ENCODE measurements at places on chromosomes 7 and 10.
A peak's percentile ranks its signal among the peaks of the same experiment; 100 is the strongest.

DNA sequence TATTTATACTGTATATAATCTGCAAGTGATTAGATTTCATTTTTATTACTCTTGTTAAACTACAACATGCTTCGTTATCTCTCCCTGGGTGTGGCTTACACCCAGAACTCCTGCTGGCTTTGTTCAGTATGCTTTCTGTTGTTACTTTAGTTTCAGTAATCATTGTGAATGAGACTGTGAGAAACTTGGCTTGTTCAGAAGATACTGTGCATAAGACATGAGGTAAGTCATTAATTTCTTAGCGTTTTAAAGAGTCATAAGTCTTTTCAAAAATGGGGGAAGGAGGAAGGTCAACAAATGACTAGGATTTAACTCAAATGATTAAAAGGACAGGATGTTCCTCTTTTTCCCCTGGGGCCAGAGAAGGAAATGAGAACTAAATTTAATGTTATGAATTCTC lies 11.6 kb upstream of the ADD3 start:
- DNase-seq, result peak; percentile 46

DNA sequence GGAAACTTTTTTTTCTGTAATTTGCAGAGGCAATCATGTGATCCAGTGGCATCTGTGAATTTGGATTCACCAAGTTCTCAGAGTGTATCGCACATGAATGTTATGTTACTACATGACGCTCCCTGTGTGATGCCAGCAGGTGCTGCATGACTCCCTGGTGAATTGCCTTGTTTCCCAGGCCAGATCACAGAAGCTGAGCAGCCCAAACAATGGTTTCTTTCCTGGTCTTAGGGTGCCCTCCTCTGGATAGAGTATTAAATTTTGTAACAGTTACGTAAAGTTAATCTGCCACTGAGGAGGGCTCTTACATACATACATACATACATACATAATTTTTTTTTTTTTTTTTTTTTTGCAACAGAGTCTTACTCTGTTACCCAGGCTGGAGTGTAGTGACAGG lies 3.6 kb downstream of the ZSCAN21 start:
- DNase-seq, result peak; percentile 61

DNA sequence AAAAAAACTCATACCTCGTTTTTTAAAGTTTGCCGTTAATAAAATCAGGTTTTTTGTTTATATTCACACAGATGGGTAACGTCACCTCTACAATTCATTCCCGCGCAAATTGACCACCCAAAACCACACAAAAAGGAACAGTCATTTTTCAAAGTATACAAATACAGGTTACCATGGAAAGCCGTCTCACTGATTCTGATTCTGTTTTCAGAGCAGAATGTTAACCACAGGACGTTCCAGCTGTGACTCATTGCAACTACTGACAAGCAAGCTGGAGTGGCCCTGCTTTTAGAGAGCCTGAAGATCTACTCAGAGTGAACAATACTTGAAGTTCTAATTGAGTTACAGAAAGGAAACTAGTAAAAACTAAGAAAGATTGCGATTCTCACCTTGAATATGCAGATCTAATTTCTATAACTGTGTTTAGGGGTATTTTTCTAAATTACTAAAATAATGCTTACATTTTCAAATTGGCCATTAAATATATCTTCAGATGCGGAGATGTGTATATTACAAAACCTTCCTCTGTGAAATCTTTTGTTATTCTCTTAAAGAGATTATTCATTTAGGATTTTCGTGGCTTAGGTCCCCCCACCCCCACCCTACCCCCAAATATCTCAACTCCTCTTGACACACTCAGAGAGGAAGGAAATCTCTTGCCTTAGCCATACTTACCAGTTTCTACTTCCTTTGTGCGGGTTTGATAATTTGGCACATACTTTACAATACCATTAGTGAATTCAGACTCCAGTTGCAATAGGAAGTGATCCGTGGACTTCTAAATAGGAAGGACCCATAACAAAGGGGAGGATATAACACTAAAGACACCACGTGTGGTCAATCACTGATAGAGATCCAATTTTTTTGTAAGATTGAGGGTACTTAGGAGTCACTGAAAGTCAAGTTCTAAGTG lies 106.0 kb downstream of the CUBN start:
- peak; percentile 97 for DNase-seq

DNA sequence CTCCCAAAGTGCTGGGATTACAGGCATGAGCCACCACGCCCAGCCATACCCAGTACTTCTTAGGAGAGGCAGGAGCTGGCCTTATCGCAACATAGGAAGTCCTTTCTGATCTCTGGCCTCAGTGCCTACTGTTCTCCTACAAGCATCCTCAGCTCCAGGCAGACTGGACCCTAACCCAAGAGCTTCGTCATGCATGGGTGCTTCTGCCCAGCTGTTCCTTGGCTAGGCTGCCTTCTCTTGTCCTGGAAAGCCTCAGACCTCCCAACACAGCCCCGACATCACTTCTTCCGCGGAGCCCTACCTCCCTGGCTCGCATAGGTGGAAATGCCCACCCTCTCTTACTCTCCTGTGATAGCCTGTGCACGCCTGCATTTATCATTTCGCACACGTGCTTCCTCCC lies 15.8 kb downstream of the BCL7B start:
- no peak for DNase-seq

DNA sequence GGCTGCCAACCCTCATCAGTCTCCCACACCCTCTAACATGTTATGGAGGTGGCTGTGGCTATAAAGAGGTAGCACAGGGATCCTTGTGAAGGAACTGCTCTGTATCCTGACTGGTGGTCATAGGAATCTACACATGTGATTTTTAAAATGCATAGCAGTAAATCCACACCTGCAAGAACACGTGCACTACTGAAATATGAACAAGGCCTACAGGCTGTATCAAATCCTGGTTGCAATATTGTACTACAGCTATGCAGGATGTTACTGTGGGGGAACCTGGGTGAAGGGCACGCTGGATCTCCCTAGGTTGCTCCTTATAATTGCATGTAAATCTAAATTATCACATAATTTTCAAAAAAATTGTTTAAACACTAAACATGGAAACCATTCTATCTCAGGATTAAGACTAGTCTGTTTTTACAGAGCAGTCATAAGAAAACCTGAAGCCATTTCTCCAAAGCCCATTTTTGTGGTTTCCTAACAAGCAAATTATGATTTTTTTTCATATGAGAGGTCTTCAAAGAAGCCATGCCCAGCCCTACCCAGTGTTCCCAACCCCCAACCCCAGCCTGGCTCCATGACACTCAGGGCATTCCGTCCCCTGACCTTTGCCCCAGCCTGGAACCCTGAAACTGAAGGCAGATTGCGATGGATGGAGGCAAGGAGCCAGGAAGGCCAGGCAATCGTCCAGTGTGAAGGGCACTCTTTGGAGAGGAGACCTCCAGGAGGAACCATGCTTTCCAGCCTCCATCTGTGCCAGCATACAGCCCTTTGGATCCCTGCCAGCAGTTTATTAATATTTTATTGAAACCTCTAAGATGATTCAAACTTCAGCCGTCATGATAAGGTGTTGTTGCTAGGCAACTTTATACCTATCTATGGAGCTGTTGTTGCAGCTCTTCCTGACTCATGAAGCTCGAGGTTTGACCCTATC lies 161.0 kb downstream of the GRID1 start:
- DNase-seq, result no peak
